Transverse colon (tissue), 4 donors: ENCODE measurements at places on chromosomes 5 and 9.

- H3K27ac ChIP-seq, result no peak overlapping the region
- H3K4me1 ChIP-seq, result peaks cover 32% of the 10 kb centered on the region
- H3K36me3 ChIP-seq, result no peaks in the 10 kb centered on the region
These were observed 301.0 kb downstream of the DOCK8 start for GRCh38 chr9:515665-516064.

GRCh38 chr9:130447193-130447816 lies 2.5 kb downstream of the ASS1 start:
- no peak overlapping the region for H3K4me3 ChIP-seq
- no peak for DNase-seq
- peaks cover 8% of the 10 kb centered on the region for H3K27me3 ChIP-seq
- H3K4me1 ChIP-seq, result peaks cover 57% of the 10 kb centered on the region

- no peak overlapping the region for H3K4me3 ChIP-seq
- H3K36me3 ChIP-seq, result no peaks in the 10 kb centered on the region
- no peaks in the 10 kb centered on the region for H3K27me3 ChIP-seq
- no peak overlapping the region for H3K27ac ChIP-seq
These were observed 36.3 kb downstream of the MEGF9 start for GRCh38 chr9:120677965-120678364.

DNA sequence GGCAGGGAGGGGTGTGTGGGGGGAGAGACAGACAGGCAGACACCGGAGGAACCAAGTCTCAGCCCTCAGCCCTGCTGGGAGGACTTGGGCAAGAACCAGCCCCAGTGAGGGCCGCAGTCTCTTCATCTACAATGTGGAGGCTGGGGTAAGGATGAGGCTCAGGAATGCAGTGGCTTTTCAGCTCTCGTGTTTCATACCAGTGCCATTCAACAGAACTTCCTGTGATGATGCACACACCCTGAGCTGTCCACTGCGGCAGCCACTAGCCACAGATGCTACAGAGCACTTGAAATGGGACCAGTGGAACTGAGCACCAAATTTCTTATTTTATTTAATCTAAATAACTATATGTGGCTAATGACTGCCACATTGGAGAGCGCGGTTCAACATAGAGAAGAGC lies 10.7 kb downstream of the CAMK2A start:
- H3K27ac ChIP-seq, result no peak overlapping the region
- no peaks in the 10 kb centered on the region for H3K36me3 ChIP-seq
- no peak for DNase-seq
- H3K4me1 ChIP-seq, result no peaks in the 10 kb centered on the region

GRCh38 chr5:172106511-172107356 lies 81.3 kb downstream of the STK10 start:
- H3K4me1 ChIP-seq, result peaks cover 41% of the 10 kb centered on the region
- H3K27ac ChIP-seq, result peak overlapping the region; percentile 21

- peaks cover 23% of the 10 kb centered on the region for H3K4me1 ChIP-seq
- no peaks in the 10 kb centered on the region for H3K36me3 ChIP-seq
- H3K4me3 ChIP-seq, result no peak overlapping the region
- DNase-seq, result no peak
- H3K27me3 ChIP-seq, result no peaks in the 10 kb centered on the region
These were observed 32.1 kb downstream of the RAI14 start for GRCh38 chr5:34688015-34688810.

GRCh38 chr9:75941577-75942311 lies 51.3 kb downstream of the PCSK5 start:
- peak overlapping the region; percentile 74 for H3K27ac ChIP-seq
- no peaks in the 10 kb centered on the region for H3K27me3 ChIP-seq
- peaks cover 18% of the 10 kb centered on the region for H3K4me1 ChIP-seq
- no peak overlapping the region for H3K4me3 ChIP-seq

DNA sequence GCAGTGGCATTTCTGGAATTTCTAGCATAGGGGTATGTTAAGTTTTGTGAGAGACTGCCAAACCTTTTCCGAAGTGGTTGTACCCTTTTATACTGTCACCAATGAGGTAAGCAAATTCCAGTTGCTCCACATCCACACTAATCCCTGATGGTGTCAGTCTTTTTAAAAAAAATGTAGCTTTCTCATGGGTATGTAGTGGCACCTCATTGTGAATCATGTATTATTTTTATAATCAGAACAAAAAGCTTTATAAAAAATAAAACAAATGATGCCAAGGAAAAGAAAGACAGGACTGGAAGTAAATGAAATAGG lies 93.4 kb upstream of the CLINT1 start:
- H3K36me3 ChIP-seq, result no peaks in the 10 kb centered on the region
- no peak overlapping the region for H3K4me3 ChIP-seq
- DNase-seq, result no peak
- no peaks in the 10 kb centered on the region for H3K27me3 ChIP-seq
- H3K27ac ChIP-seq, result no peak overlapping the region
- peaks cover 13% of the 10 kb centered on the region for H3K4me1 ChIP-seq

- H3K27me3 ChIP-seq, result no peaks in the 10 kb centered on the region
- H3K4me3 ChIP-seq, result no peak overlapping the region
- no peak overlapping the region for H3K27ac ChIP-seq
- no peaks in the 10 kb centered on the region for H3K4me1 ChIP-seq
- no peak for DNase-seq
- H3K36me3 ChIP-seq, result no peaks in the 10 kb centered on the region
These were observed 4.8 kb downstream of the MYOT start for GRCh38 chr5:137872466-137872865.
